Lower leg skin (tissue), 4 donors: ENCODE measurements at places on chromosomes 16 and 17. TPM values are rescaled to one million over a fixed set of nuclear protein-coding genes. Genes with fewer than 3 reads are reported as not detected.

The CXCL16 gene
- 25.1 TPM for total RNA-seq

The DNAH9 gene
- total RNA-seq = 2.6 TPM

The NLRC3 gene
- 0.36 TPM for total RNA-seq

The TMEM114 gene
- not detected for total RNA-seq

The CTRB2 gene
- total RNA-seq = 1.9 TPM

The NPIPB8 gene
- total RNA-seq = not detected

The FBXW10 gene
- not detected for total RNA-seq

The SERPINF2 gene
- 4.4 TPM for total RNA-seq

The KRT15 gene
- 1,357 TPM for total RNA-seq

The UTS2R gene
- total RNA-seq = not detected

The CD300A gene
- 10.2 TPM for total RNA-seq

The PPP1R27 gene
- total RNA-seq = not detected

The KRT28 gene
- total RNA-seq = not detected

The CLEC10A gene
- 0.84 TPM for total RNA-seq

The SKAP1 gene
- not detected for total RNA-seq

The HAP1 gene
- total RNA-seq = 1.8 TPM

The OR3A2 gene
- total RNA-seq = not detected

The GPR142 gene
- total RNA-seq = not detected

The ZNF830 gene
- total RNA-seq = 13.2 TPM

The ABCA3 gene
- 9.6 TPM for total RNA-seq

The PIK3R5 gene
- total RNA-seq = 3.6 TPM

The OR4D1 gene
- 0.17 TPM for total RNA-seq

The KIF18B gene
- total RNA-seq = 2.4 TPM

The CBX2 gene
- total RNA-seq = 3.8 TPM

The KRT9 gene
- 0.91 TPM for total RNA-seq

The RHBDL1 gene
- 1.7 TPM for total RNA-seq

The FAM171A2 gene
- total RNA-seq = 0.95 TPM

The CACNG5 gene
- not detected for total RNA-seq

The TM4SF5 gene
- not detected for total RNA-seq

The TMIGD1 gene
- not detected for total RNA-seq

The OR3A1 gene
- not detected for total RNA-seq

The CHRNE gene
- 2.2 TPM for total RNA-seq

The KRTAP1-5 gene
- 168 TPM for total RNA-seq

The KRT25 gene
- not detected for total RNA-seq

The EVI2B gene
- 2.7 TPM for total RNA-seq

The SMIM36 gene
- not detected for total RNA-seq

The PPP1R9B gene
- total RNA-seq = 30.0 TPM
